SJSA1 (cell line): ENCODE measurements at places on chromosomes 2 and 18. TPM values are rescaled to one million over a fixed set of nuclear protein-coding genes. Genes with fewer than 3 reads are reported as not detected.

HDAC4 gene
- total RNA-seq: 13.2 and 16.8 TPM in 2 replicates

NYAP2 gene
- total RNA-seq: not detected in 2 replicates

DAW1 gene
- total RNA-seq: 0.16 TPM in 2 replicates

COA5 gene
- total RNA-seq: 21.7 and 36.4 TPM in 2 replicates

SPATA3 gene
- total RNA-seq: not detected in 2 replicates

CD8B gene
- not detected in 2 replicates for total RNA-seq

ACMSD gene
- not detected in 2 replicates for total RNA-seq

GRCh38 chr2:231160701-231161100 is 35.9 kb upstream of the HTR2B start:
- DNase-seq: no peak

DNA sequence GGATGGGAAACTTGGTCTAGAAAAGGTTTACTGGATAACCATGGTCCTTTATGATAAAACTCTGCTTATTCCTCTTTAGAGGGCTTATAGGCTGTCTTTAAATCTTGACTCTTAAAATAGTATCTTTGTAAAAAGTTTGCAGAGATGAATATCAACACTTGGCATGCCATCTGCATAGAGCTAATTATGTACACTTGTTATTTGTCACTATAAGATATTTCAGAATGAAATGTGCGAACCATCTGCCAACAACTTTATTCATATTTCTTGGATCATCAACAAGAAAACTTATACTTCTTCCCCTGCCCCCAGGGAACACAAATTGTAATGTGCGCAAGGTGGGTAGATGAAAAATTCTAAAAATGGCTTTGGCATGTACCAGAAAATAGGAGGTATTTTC is 653.0 kb upstream of the CHAC2 start:
- DNase-seq: no peak

DNA sequence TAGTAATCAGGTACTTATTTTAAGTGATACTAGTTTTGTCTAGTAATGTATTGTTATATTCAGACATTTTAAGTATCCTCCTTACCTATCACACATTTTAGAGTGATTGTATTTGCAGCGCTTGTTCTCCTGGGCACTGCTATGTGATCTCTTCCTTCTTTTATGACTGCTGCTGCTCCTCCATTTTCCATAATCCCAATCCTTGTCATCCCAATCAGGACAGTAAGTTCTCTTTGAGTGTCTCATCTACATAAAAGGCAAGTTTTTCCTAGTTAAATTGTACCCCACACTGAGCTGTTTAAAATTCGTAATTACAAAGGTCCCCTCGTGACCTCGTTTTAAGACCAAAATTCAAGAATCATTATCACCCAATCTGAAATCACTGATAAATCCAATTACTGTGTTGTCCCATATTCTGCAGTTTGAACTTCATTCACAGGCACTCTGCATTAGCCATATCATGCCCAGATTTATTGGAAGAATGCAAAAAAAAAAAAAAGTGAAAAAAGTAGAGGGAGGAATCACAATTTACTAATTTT is 2.8 kb downstream of the CLK1 start:
- no peak for DNase-seq

DNA sequence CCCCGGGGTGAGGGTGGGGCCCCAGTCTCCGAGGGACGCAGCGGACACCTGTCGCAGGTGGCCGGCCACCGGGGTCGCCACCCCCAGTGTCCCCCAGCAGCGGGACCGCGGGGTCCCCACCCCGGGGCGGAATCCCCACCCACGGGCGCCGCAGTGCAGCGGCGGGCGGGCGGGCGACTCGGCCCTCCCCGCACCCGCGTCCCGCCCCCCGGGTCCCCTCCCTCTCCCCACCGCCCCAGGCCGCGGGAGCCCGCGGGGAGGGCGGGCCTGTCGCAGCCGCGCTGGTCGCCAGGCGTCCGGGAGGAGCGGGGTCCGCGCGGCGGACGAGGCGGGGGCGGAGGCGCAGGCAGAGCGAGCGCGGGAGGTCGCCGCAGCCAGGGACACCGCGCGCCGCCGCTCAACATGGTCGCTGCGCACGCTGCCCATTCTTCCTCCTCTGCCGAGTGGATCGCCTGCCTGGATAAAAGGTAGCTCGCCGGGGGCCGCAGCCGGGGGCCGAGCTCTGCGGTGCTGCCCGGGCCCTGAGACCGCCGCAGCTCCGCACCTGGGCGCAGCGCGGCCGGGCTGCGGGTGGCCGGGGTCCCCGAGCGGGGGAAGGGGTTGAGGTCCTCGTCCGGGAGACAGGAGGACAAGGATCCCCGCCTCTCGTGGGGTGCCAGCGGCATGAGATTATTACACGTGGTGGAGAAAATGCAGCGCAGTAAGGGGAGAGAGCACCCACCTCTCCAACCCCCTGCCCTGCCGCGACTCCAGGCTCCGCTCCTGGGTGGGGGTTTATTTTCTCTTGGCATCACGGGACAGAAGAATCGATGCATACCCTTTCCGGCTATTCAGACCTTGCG is at the start of gene RAPGEF4:
Gene RAPGEF4 (plus strand): TSS at position 264 of the 842 bp plus-strand sequence. CDS start 139 bp downstream, at position 403.
- DNase-seq: no peak

- DNase-seq: no peak
Observed at GRCh38 chr2:211762479-211762878, 776.1 kb downstream of the ERBB4 start.

- no peak for DNase-seq
Observed at GRCh38 chr2:160332318-160332717, 132.2 kb upstream of the ITGB6 start.

DNA sequence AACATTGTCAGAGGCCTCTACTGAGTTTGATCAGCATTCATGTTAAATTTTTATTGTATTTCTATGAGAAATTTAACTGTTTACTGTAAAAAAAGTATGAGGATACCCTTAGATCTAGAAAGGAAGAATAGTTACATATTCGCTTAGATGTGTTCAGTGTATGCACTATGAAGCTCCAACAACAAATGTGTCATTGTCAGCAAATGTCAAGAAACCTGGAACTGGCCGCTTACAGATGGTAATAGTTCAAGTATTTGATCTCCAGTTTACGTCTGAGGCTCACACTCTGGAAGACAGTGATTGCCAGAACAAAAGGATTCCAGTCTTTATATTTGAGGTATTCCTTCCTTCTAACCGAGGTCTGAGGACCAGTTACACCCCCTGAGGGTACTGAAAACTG is 921.2 kb upstream of the LRRTM1 start:
- DNase-seq: no peak

DNA sequence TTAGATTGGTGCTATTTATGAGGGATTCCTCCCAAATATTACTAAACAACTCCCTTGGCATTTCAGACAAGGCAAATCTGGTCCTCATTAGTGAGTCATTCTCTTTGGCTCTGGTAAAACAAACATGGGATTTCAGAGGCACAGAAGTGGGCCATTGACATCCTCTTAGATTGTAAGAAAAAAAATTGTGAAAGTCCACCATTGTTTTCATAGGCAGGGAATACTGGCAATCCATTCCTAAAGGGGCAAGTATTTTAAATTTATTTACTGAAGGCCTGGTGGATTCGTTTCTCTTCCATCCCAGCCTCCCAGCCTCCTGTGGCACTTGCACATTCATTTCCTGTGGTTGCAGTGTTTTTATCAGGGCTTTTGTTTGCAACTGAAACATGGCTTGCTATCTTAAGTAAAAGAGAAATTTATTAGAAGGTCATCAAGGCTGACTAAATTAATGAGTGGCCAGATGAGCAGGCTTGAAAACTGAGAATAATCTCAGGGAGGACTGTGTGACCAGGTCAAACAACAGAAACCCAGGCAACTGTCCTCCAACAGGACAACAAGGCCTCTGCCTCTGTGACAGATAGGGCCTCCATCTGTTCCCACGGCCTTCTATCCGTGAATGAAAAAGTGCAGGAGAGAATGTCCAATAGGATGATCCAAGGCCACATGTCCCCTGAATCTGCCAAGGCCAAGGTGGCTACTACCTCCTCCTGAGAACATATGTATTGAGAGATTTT is 23.1 kb upstream of the TNFAIP6 start:
- peak; percentile 71 for DNase-seq

DNA sequence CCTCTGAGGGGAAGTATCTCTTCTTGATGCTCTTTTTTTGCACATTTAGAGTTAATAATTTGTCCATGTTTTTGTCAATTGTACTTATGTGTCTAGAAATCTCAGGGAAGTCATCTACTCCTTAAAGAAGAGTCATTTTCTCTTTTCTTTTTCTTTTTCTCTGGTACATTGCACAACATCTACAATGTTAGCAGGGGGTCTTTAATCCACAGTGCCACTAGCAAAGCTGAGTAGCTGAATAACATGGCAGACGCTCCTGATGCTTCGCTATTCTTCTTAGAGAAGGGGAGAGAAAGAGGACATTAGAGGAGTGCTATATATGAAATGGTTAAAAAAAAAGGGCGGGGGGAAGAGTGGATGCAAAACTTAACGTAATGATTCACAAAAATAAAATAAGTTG is 399.6 kb upstream of the CWC22 start:
- no peak for DNase-seq

DNA sequence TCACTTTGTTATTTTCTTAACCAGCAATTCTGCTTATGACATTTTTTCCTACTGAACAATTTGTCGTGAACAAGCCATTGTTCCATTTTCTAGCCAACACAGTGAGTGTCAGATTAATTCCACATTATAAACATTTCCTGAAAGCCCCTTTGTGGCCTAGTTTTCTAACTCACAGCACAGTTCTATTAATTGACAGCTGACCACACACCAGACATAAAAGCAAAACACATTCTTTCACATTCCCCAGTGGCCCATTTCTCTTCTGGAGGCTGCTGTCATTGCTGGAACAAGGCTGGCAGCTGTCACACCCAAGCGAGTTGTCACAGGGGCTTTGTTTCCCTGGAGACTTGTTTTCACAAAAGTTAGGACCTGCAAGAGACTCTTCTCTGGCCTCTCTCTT is 50.7 kb downstream of the RNF152 start:
- no peak for DNase-seq

DNA sequence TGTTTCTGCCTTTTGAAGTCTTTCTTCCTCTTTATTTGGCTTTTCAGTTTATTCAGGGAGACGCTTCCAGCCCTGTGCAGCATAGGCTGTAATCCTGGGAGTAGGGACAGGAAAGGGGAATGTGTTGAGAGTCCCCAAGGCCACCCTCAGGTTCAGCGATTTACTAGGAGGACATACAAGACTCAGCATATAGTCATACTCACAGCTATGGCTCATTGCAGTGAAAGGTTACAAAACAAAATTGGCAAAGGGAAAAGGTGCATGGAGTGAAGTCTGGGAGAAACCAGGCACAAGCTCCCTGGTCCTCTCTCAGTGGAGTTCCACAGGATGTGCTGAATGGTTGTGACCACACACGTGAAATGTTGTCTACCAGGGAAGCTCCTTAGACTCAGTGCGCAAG is 49.6 kb upstream of the ZNF638 start:
- DNase-seq: no peak

DNA sequence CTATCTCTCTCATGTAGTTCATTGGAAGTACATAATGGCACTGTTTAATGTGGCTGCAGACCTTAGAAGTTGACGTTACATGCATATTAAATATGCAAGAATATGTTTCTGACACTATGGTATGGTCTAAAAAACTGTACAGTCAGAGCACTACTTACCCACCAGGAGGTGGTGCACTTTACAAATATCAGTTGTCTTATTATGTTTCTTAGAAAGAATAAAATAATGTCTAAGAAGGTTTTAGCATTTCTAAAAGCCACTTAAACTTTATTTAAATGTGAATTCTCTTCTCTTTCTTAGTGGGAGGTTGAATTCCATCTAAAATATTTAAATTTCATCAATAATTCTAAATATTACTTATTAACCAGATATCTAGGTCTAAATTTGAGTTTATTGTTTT is 4.3 kb downstream of the TMEFF2 start:
- DNase-seq: no peak

GRCh38 chr2:231709981-231710798 is 1.9 kb downstream of the PTMA start:
- DNase-seq: peak; percentile 84

- DNase-seq: peak; percentile 79
Observed at GRCh38 chr2:8598295-8599165, 83.3 kb upstream of the ID2 start.

DNA sequence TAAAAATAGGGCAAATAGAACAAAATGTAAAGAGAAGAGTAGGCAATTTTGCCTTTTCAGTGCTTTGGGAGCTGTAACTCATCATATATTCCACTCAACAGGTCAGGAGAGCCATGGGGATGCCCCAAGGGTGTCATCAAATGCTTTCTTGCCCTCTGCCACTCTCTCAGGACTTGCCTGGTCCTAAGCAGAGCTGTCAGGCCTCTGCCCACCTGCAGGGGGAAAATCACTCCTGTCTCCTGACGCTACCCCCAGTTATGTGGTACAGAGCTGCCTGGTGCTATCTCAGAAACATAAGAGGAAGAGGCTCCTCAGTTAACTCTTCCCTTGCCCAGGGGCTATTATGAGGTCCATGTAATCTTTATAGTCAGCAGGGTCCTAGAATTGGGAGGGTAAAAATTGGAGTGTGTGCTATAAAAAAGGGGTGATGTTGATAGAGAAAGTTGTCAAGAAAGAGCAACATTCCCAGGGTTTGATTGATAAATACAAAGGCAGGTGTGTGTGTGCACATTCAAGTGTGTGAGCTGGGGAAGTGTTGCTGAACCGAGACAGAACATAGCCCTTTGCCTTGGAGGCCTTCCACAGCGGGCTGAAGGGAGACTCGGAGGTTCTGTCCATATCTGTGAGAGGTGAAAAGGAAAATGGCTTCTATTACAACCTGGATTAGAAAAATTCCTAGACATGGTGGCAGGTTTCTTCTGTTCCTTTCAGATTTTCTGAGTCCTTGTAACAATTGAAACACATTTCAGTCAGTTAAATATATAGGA is 25.4 kb downstream of the PTPRM start:
- no peak for DNase-seq

- DNase-seq: no peak
Observed at GRCh38 chr2:44932564-44933392, 8.7 kb upstream of the SIX3 start.

GRCh38 chr18:26634631-26635030 is 86.3 kb upstream of the KCTD1 start:
- DNase-seq: no peak

DNA sequence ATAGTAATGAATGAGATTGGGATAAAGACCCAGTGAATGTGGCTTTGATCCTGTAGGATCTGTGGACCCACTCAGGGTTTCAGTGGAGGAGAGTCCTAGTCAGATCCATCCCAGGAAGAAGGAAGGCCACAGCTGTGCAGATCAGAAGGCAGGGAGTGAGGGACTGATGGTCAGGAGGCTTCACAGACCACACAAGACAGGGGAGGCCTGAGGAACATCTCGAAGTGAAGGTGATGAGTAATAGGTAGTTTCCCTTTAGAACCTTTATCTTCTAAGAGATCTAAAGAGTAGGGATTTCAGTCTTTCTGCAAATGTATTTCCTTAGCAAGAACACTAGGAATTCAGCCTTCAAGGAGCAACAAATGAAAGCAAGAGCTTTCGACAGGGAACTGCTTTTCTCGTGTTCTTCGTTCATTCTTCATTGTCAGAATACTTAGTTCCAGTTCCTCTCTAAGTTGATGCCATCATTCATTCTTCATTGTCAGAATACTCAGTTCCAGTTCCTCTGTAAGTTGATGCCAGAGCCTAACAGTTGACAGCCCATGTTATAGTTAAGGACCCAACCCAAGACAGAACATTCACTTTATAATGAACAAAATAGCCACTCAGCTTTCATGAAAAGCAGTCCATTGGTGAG is 150.2 kb upstream of the EPAS1 start:
- no peak for DNase-seq

- DNase-seq: no peak
Observed at GRCh38 chr18:159037-159652, 788 bp downstream of the USP14 start.
